ENCODE measurements at places on chromosomes 16 and 17.

GRCh38 chr17:17084317-17084835 lies 42.1 kb downstream of the MPRIP start:
- peak; percentile 41 for DNase-seq

- DNase-seq, result no peak
Measured at GRCh38 chr16:7140899-7141298, 191.7 kb upstream of the RBFOX1 start.

GRCh38 chr17:2396568-2397246 lies 4.2 kb downstream of the MNT start:
- peak; percentile 94 for DNase-seq

- DNase-seq, result no peak
Measured at GRCh38 chr17:15397620-15398019, 56.2 kb upstream of the TEKT3 start.

GRCh38 chr16:1193825-1194581 lies 31.1 kb downstream of the TPSG1 start:
- no peak for DNase-seq

DNA sequence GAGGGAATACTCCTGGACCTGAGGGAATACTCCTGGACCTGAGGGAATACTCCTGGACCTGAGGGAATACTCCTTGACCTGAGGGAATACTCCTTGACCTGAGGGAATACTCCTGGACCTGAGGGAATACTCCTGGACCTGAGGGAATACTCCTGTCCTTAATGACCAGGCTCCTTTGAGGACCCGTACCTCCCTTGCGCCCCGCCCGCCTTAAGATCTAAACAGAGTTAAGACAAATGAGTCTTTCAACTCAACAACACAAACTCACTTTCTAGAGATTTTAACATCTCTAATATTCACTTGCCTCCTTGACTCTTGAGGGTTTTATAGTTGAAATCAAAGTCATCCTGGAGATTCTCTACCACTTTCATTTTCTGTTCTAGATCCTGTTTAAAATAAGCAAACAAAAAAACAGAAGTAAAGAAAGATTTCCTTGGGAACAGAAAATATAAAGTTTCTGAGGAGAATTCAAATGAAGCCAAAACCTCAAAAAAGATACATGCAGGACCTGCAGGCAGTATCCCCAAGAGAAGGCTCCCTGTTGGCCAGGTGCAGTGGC lies 49.7 kb downstream of the STAT3 start:
- DNase-seq, result no peak

DNA sequence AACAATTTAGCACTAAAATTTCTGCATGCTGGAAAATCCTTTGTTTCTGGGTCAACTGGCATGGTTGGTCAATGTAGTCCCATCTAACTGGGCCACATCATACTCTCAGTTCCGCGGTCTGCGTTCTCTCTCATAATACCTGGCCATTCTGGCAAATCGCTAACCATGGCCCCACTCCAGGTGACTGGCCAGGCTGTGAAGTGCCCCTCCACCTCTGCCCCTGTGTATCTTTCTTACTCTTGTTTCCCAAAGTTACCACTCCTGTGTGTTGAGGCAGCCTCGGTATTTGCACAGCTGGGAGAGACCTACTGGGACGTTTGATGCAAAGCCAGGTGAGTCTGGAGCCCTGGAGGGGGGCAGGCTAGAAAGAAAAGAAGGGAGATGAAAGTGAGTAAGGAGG lies 2.0 kb upstream of the TMEM238L start:
- no peak for DNase-seq

- DNase-seq, result no peak
Measured at GRCh38 chr17:66667491-66668030, 167.4 kb upstream of the CACNG5 start.

GRCh38 chr16:82138478-82139285 lies 31.3 kb downstream of the MPHOSPH6 start:
- no peak for DNase-seq

GRCh38 chr17:17352836-17353624 lies 49.9 kb downstream of the NT5M start:
- peak; percentile 42 for DNase-seq

DNA sequence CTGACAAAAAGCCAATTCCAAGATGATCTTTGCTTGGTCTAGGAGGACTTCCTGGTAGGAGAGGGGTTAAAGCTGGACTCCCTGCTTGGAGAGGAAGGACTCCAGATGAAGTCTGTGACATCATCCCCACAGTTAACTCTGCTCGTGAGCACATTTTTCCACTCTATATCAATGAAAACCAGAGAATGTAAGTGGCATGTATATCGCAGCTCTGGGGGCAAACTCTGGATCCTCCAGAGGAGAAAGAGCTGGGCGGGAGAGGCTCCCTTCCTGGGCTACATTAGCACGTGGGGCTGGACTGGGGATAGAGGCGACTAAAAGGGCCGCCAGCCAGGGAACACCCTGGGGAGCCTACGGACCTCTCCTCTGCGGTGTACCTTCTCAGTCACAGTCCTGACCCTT lies 34.1 kb downstream of the HIC1 start:
- DNase-seq, result no peak

- no peak for DNase-seq
Measured at GRCh38 chr16:79272141-79272577, 328.4 kb downstream of the MAF start.

DNA sequence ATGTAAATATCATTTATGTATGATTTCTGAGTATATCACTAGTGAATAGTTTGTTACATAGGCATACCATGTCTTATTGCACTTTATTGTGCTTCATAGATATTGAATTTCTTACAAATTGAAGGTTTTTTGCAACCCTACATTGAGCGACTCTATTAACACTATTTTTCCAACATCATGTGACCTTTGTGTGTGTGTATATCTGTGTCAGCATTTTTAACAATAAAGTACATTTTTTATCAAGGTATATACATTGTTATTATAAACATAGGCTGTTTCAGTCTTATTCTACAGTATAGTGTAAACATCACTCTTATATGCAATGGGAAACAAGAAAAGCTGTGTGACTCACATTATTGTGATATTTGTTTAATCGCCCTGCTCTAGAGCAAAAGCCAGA lies 1944.9 kb downstream of the TP53TG3F start:
- no peak for DNase-seq

GRCh38 chr16:89600427-89600826 lies 13.0 kb upstream of the DPEP1 start:
- no peak for DNase-seq

DNA sequence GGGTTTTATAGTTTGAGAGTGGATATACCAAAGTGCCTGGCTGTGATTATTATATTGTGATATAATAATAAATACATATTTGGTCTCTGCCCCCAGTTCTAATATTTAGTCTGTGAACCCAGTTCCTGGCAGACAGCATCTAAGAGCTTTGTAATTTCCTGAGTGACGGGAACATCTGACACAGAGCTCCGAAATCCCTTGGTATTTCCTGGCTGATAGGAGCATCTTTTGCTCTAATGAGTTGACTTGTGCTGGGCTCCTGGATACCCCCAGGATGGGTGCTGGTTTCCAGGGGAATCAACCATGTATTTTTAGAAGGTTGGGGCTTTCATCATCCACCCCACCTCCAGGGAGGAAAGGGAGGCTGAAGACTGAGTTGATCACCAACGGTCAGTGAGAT lies 187.3 kb downstream of the CDH13 start:
- DNase-seq, result no peak

DNA sequence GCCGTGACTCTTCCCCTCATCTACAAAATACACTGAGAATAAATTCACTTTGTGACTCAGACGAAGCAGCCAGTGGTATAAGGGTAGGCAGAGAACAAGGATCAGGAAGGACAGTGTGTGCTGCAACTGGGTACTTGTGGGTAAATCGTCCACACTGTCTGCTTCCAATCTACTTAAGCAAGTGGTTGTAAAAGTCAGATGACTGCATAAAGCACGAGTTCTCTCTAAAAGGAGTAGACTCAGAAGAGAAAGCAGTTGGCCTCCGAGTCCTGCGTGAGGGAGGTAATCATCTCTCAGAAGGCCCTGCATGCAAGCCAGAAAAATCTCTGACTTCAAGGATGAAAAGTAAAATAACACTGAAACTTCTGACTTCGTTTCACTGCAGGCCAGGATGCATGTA lies 43.1 kb downstream of the ANKFY1 start:
- no peak for DNase-seq

- DNase-seq, result peak; percentile 75
Measured at GRCh38 chr17:38798614-38799500, 499 bp downstream of the PIP4K2B start.
